ENCODE measurements at places on chromosomes 7 and 10. TPM values are rescaled to one million over a fixed set of nuclear protein-coding genes. Genes with fewer than 3 reads are reported as not detected.

Gene NRP1
- 11.6 TPM for total RNA-seq

Gene VWA2
- total RNA-seq = not detected

Gene CYP2C18
- total RNA-seq = not detected

Gene PTPRN2
- 3.5 TPM for total RNA-seq

Gene CCDC172
- not detected for total RNA-seq

Gene PRSS2
- total RNA-seq = not detected

All from NCI-H460 (cell line).